ENCODE measurements at places on chromosomes 2 and 18. TPM values are rescaled to one million over a fixed set of nuclear protein-coding genes. Genes with fewer than 3 reads are reported as not detected.

POTEI gene
- 0.30 TPM for polyA plus RNA-seq

SERPINB12 gene
- polyA plus RNA-seq, result not detected

NOP58 gene
- polyA plus RNA-seq, result 92.7 TPM

DNA sequence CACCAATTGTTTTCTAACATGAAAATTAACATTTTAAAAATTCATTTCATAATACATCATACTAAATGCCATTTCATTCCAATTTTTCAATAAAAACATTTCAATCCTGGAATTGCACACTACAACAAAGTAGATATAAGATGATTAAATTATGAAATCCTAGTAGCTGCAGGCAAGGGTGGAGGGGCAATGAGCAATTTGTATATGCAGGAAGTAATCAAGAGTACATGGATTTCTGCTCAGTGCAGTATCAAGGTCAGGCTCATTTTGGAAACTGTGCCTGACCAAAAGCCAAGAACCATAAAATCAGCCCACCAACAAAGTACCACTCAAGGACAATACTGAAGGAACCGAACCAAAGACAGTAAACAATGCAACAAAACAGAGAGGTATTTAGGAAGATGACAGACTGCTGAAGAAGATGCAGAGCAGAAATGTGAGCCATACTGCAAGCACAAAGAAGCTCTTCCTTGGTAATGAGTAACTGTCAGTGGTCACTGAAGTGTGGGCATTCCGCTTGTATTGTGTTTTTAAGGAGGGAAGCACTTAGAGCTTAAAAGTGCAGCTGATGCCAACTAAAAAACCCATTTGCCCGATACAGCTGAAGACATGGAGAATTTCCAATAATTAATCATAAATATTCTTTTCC lies 34.5 kb upstream of the DSEL start:
- no peak for DNase-seq

- no peak for DNase-seq
Measured at GRCh38 chr2:149094217-149095015, 55.9 kb downstream of the LYPD6B start.

All from pancreas (tissue), 10 donors.